ENCODE measurements at places on chromosomes 1 and 21.

DNA sequence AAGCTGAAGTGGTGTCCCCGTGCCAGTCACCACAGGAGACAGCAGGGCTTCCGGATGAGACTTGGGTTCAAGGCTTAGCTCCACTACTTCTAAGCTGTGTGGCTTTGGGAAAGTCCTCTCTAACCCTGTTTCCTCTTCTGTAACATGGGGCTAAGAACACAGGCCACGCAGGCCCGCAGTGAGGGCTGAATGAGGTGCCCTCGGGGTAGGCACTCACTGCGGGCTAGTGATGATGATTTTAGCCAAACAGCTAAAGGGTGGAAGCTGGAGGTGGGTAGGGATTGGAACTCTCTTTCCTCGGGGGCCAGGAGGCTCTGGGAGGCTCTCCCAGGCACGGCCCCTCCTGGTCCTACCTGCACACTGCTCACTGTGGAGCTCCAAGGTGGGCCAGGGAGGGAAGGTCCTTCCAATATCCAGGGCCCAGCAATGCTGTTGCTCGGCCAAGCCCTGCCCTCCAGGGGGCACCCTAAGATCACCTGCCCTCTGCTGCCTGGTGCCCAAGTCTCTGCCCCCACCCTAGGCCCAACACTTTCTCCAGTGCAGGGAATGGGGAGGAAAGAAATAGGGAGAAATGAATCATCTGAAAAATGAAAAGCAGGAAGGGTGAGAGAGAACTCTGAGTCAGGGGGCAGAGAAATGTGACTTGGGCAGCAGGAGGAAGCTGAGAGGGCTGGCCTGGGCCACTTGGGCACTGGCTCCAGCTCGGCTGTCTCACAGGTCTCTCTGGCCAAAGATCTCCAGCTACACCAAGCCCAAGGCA lies 19.2 kb upstream of the EVA1B start:
- DNase-seq: peak; percentile 76

DNA sequence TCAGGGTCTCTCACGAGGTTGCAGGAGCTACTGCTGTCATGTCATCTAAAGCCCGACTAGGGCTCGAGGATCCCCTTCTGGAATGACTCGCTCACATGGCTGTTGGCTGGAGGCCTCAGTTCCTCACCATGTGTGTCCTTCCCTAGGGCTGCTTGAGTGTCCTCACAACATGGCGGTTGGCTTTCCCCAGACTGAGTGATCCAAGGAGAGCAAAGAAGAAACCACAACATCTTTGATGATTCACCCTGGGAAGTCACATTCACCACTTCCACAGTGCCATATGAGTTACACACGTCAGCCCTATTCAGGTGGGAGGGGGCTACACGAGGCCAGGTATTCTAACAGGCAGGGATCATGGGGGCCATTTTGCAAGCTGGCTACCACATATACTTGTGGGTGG lies 64.9 kb downstream of the FHAD1 start:
- DNase-seq: no peak

DNA sequence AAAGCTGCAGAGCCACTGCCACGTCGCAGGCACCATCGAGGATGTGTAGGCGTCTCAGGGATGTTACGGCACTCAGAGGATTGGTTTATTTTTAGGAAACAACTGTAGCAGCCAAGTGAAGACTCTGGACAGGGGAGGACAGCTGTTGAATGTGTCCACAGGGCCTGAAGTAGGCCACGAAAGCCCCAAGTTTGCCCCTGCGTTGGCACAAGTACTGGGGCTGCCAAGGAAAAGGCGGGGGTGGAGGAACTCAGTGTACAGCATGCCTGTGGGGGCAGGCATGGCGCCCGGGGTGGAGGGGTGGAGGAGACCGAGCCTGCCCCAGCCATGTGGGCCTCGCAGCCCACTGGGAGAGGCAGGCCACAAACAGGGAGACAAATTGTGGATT lies 89.7 kb downstream of the ADARB1 start:
- DNase-seq: no peak

DNA sequence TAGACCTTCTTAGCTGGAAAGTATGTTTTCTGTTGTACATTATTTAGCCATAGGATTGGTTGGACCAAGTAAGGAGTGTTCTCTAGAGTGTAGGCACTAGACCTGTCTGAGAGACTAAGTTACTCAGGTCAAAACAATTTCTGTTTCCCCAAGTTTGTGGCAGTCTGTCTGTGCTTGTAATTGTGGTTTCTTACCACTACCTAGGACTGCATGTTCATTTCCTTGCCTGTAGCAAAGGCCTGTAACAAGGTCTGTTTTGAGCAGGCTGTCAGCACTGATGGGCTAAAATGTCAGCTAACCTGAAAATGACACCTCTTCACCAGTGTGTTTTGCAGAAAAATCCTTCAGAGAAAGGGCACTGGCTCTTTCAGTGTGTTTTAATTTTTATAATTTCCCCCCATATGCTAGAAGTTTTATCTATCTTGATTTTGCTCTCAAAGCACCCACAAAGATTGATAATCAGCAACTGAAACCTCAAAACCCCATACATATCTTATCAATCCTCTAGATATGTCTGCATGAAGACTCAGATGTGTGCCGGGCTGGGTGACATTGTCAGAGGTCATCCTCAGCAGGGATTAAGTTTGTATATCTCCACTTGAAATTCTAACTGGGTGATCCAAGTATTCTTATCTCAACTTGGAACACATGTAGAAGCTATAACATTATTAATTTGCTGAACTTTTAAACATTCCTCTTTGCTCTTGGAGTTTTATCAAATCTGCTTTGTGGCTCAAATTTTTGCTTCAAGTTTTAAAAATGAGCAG lies 50.7 kb upstream of the ST6GALNAC3 start:
- peak; percentile 47 for DNase-seq

DNA sequence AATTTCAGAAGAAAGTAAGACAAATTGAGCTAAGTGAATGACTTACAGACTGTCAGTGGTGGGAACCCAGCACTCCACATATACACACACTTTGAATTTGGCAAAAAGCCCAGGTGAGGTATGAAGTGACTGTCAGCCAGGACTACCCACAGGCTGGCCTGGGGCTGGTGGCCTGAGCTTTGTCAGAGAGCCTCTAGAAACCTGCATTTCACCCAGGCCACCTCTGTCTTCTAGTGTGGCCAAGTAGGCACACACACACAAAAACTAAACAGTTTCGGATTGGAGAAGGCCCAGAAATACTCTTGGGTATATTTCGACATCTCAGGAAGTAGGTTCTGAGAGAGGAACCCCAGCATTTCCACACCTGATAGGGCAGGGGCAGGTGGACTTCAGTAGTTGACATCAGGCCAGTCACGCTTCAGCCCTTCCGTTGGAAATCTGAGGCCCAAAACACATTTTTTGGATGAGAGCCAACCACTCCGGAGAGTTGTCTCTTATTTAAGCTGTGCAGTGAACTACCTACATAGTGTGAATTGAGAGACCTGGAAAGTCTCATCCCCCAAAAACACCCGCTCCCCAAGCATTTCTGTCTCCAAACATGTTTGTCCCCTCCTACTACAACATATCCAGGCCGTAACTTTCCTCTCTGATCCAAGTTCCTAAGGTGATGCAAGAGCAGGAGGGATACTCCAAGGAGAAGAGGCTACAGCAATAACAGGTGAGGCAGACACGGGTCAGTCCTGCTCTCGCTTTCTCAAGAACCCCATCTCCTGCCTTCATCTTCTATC lies 167.2 kb upstream of the PROX1 start:
- no peak for DNase-seq
